HEK293T (cell line): ENCODE measurements at places on chromosomes 2 and 18.

GRCh38 chr18:42429196-42429595 is 474.2 kb downstream of the PIK3C3 start:
- DNase-seq, result no peak

DNA sequence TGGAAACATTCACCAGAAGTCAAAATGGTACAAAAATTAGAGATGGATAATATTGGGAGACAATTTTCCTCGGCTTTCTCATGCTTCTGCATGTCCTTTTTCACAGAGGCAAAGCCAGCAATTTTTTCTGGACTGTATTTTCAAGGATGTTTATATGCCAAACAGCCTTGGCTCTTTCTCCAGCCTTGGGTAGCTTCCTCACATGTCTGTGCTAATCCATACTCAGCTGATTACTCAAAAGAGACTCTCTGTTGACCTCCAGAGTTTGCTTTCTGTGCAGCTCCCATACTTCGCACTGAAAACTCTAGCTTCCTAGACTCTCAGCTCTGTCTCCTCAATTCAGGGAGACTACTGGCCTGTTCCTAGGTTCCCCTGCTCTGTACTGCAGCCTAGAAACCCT is 10.6 kb downstream of the C18orf63 start:
- DNase-seq, result no peak

DNA sequence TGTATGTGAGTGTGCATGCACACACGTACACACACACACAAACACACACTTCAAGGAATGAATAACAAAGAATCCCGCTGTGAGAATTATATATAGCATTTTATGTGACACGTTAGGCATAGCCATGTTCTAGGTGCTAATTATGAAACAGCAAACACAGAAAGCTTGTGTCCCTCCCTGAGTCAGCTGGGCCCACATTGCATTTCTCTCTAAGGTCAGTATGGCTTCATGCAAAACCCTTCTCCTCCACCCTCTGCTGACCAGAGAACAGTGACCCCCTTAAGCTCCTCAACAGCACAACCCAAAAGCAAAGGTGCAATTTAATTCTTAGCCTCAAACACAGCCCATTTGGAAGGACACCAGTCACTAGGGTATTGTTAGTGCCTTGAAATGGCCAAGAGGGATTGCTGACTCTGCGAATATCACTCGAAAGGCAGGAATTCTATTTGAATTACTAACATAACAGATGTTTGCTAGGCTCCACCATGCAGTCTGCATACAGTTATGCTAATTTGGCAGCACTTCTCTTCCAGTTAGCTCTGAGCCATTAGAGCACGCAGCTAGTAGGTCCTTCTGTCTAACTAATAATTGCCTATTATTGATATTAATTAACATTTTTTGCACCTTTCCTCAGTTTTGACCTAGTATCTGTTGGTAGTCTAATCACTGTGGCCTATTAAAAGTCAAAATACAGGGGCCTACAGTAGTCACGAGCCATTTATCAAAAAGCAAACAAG is 149.0 kb downstream of the LNPK start:
- no peak for DNase-seq

DNA sequence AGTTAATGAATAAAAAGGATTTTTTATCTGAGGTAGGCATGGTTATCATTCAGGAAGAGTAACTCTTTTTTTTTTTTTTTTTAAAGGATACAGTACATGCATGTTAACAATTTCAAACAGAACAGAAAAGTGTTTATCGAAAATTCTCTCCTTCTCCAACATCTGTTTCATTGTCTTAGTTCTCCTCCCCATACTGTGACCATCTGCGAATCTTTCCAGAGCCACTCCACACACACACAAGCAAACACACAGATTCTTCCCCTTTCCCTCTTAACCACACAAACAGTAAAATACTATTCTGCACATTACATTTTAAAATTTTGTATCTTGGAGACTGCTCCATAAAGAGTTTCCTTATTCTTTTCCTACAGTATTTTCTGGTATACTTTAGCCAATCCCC is 38.0 kb downstream of the NPC1 start:
- no peak for DNase-seq

GRCh38 chr2:119231975-119232665 is 8.5 kb downstream of the STEAP3 start:
- DNase-seq, result no peak

GRCh38 chr2:122108186-122108585 is 352.7 kb downstream of the TSN start:
- DNase-seq, result no peak

DNA sequence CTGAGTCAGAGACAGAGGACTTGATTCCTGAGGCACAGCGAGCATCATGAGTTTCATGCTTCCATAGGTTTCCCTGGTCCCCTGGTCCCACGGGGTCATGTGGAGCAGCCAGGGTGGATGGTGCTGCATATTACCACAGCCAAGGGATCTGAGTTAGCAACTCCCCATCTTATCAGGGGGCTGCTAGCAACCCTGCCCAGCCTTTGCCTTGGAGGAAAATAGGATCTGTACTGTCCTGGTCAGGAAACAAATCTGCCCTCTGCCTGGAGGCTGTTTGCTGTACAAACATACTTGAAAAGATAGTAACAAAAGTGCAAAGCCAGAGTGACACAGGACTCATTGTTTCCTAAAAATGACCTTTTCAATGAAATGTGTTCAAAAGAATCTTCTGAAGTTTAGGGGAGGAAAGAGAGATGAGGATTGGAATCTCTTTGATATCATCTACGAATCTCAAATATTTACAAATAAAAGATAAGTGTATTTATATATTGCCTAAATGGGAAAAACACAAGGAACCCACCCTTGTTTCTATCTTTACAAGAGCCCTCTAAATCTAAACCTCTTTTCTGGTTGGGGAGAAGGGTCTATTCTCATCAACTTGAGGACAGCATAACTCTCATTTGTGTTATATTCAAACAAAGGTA is 194.8 kb downstream of the CD226 start:
- no peak for DNase-seq

DNA sequence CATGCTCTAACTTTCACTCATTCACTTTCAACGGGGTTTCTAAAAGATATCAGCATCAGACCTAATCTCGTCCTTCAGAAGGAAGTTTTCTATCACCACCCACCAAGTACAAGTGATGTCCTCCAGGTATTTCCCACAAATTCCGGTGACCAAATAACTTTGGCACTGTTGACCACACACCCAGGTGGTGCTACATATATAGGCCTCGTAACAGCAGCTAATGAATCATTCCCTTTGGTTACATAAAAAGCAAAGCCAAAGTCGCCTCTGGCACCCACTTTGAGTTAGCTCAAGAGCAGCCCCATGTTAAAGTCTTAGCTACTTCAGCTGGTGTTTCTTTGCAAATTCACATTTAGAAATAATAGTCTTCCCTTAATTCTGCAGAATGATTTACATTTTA is 138.2 kb upstream of the OSR1 start:
- no peak for DNase-seq

DNA sequence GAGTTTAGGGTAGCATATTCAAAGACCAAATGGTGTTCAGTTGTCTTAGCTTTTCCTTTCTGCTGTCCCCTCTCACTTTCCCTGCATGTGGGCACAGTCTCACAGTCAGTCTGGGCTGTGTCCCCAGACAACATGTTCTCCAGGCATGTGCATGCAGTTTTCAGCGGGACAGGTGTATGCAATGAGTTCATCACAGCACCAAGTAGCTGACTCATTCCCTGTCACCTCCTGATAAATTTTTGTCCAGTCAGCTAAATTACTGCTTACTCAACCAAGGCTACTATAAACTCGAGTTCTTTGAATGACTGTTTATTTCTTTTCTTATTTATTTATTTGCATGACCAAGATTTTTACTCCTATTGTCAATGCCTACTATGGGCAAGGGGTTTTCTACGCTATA is 148.8 kb upstream of the CDH19 start:
- no peak for DNase-seq

- DNase-seq, result no peak
Measured at GRCh38 chr2:12453731-12454130, 263.0 kb upstream of the TRIB2 start.

DNA sequence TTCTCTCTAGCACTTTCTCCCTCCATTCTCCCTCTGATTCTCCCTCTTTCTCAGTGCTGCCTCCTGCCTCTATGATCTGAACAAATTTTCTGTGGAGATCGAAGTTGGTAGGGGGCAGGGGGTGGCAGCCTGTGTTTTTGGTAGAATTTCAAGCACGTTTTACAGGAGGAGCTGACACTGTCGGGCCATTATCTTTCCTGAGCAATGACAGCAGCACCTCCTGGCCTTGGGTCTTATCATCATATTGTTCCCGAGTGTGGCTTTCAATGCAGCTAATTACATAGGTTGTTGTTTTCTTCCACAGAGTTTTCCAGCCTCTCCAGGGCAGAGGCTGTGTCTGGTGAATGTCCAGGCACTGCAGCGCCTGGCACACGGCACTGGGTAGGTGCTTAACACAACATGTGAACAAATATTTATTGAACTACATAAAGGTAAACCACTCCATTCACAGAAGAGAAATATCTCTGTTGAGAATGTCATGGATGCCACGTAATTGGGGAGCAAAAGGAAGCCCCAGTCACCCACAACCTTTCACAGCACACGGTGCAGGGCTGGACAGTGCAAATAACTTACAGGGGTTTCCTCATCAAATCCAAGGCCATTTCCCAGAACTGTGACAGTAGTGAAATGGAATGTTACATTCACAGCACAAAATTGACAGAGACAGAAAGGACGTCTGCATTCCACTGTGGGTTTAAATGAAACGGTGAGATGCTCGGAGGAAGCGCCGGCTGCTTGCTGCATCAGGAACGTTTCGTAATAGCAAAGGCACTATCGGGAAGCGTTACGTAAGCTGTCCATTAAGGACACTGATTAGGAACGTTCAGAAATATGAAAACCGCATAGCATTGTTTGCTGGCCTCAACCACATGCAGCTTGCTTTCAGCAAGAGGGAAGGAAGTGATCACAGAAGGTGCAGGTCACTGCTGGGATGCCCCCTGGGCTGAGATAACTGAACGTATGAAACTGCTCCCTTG is 6.5 kb upstream of the KCNG2 start:
- no peak for DNase-seq

DNA sequence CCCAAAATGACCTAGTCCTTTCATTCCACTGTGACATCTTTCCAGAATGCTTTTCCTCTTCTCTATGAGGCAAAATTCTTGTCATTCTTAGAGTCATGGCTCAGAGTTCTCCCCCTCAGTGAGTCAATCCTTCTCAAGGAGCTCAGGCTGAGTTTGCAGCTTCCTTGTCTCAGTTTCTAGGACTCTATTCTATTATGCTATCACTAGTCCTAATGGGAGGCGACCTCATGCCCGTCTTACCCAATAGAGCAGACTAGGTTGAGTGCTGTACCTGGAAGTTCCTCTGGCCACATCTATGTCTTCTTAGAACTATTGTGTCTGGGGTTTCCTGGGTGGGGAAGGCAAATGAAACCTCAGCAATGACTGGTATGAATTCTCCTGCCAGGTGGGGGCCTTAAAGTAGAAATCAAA is 51.5 kb downstream of the HAUS1 start:
- no peak for DNase-seq

- DNase-seq, result no peak
Measured at GRCh38 chr2:60834270-60834717, 47.1 kb upstream of the REL start.
